Cardiac muscle cell (in vitro differentiated cells and primary cell): ENCODE measurements at places on chromosomes 13 and 19. TPM values are rescaled to one million over a fixed set of nuclear protein-coding genes. Genes with fewer than 3 reads are reported as not detected.

- no peak for DNase-seq
Measured at GRCh38 chr13:60645676-60646075, 248.7 kb downstream of the TDRD3 start.

DNA sequence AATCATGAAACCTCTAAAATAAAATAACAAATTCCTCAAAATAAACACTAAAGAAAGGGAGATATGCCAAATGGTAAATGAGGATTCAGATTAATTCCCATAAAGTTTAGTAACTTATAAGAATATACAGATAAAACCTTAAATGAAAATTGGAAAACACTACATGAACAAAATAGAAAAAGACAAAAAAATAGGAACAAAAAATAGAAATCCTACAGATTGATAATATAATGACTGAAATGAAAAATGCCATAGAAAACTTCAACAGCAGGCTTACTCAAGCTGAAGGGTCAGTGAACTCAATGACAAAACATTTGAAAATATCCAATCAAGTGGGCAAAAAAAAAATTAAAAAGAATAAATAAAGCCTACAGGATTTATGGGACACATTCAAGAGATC lies 1784.8 kb downstream of the PCDH9 start:
- DNase-seq = no peak

- peak; percentile 43 for DNase-seq
Measured at GRCh38 chr19:20422216-20423205, 143.1 kb downstream of the ZNF737 start.

- DNase-seq = no peak
Measured at GRCh38 chr13:99975626-99976025, 4.1 kb upstream of the ZIC5 start.

GRCh38 chr13:55302568-55302967 lies 1838.2 kb upstream of the PRR20A start:
- no peak for DNase-seq

IL17D gene
- total RNA-seq = 28.5 and 30.4 TPM in 2 replicates

BEST2 gene
- total RNA-seq = not detected in 2 replicates

- no peak for DNase-seq
Measured at GRCh38 chr19:30804751-30805150, 432.6 kb downstream of the ZNF536 start.

DNA sequence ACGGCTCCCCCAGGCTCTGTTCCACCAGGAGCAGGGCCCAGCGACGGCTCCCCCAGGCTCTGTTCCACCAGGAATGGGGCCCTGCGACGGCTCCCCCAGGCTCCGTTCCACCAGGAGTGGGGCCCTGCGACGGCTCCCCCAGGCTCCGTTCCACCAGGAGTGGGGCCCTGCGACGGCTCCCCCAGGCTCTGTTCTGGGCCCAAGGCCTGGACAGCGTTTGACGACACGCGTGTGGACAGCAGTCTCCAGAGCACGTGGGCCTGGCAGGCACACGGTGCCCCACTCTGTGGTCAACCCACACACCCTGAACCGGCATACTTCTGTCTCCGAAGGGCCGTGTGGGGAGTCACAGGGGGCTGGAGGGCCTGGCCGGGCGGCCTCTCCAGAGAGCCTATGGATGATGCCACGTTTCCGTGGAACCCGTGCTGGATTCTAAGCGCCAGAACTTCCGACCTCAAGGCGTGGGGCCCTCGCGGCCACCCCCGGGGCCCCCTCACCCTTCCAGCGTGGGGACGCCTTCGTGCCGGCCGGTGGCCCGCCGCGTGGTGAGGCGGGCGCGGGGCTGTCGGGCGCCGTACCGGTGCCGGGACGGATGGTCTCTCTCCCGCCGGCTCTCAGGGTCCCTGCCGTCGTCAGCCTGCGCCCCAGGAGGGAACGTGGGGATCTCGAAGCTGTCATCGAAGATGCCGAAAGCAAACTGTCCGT lies 11.6 kb downstream of the FGF22 start:
- DNase-seq = no peak

TMC4 gene
- total RNA-seq = 0.74 and 1.2 TPM in 2 replicates

- DNase-seq = peak; percentile 75
Measured at GRCh38 chr13:110409581-110409992, 102.5 kb downstream of the COL4A2 start.

- DNase-seq = no peak
Measured at GRCh38 chr13:73934215-73934641, 200.0 kb downstream of the KLF12 start.
